Brain microvascular endothelial cell (primary cell): ENCODE measurements at places on chromosomes 6 and 20.

GRCh38 chr6:139536751-139537617, 162.5 kb upstream of the CITED2 start:
- no peak for DNase-seq

DNA sequence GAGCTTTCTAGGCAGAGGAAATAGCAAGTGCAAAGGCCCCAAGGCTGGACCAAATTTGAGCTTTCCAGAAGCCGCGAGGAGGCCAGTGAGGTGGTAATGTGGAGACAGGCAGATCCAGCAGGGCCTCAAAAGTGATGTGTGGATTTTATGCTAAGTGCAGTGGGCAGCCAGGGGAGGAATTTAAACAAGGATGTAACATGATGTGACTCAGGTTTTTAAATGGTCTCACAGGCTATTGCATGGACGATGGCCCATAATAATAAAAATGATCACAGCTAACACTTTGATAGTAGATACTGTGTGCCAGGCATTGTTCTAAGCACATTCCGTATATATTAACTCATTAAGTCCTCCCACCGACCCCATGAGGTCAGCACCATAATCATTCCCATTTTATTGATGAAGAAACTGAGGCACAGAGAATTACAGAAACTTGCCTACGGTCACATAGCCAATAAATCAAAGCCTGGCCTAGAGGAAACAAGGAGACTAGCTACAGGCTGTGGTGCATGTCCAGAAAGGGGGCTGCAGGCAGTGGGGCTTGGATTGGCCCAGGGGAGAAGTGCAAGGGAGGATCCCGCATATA, 18.0 kb upstream of the PREX1 start:
- no peak for DNase-seq

DNA sequence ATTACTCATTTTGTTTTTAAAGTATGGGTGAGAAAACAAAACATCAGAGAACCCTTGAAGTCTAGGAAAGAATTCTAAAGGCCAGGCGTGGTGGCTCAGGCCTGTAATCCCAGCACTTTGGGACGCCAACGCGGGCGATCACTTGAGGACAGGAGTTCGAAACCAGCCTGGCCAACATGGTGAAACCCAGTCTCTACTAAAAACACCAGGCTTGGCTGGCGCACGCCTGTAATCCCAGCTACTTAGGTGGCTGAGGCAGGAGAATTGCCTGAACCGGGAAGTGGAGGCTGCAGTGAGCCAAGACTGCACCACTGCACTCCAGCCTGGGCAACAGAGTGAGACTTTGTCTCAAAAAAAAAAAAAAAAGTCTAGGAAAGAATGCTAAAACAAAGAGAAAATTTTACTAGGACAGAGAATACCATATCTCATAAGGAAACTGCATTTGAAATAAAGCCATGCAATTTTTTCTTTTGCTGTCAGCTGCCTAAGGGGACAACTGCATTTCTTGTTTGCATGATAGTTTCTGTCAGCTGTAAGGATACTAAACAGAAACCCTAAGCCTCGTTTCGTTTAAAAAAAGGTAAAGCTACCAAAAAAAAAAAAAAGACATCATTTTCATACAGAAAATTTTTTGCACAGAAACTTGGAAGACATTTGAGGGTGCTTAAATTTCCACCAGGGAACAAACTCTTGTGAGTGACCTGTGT, 32.1 kb downstream of the SMLR1 start:
- DNase-seq: no peak

DNA sequence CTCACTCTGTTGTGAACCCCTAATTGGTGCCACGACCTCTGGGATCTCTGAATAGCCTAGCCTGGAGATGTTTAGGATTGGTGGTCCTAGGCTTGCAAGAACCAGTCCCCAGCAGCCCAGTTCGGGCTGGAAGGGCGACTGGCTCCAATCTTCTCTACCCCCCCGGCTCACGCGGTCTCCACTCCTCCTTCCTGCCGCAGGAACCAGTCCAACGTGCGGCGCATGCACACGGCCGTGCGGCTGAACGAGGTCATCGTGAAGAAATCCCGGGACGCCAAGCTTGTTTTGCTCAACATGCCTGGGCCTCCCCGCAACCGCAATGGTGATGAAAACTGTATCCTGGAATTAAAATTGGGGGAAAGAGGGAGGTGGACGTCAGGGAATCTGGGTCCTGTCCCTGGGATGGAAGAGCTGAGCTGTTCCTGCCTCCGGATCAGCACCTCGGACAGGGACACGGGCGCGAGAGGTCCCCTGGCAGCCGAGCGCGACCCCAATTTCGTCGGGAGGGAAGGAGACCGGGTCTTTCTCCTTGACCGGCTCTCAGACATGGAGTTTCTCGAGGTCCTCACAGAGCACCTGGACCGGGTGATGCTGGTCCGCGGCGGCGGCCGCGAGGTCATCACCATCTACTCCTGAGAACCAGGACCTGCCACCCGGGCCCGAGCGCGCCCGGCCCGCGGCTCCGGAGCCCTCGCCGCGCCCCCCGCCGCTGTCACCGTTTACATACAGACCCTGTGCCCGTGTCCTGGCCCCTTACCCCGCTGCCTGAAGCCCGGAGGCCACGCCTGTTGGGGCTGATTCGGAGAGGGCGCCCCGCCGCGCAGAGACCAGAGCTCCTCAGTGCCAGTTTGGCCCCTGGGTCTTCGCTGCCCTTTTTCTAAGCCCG, 28.2 kb downstream of the SLC12A5 start:
- no peak for DNase-seq

GRCh38 chr6:52475307-52475706, 55.2 kb downstream of the EFHC1 start:
- no peak for DNase-seq

- no peak for DNase-seq
These were observed 53.6 kb upstream of the NT5E start for GRCh38 chr6:85396159-85396808.

- no peak for DNase-seq
These were observed 174.5 kb upstream of the TAB2 start for GRCh38 chr6:149142924-149143429.

DNA sequence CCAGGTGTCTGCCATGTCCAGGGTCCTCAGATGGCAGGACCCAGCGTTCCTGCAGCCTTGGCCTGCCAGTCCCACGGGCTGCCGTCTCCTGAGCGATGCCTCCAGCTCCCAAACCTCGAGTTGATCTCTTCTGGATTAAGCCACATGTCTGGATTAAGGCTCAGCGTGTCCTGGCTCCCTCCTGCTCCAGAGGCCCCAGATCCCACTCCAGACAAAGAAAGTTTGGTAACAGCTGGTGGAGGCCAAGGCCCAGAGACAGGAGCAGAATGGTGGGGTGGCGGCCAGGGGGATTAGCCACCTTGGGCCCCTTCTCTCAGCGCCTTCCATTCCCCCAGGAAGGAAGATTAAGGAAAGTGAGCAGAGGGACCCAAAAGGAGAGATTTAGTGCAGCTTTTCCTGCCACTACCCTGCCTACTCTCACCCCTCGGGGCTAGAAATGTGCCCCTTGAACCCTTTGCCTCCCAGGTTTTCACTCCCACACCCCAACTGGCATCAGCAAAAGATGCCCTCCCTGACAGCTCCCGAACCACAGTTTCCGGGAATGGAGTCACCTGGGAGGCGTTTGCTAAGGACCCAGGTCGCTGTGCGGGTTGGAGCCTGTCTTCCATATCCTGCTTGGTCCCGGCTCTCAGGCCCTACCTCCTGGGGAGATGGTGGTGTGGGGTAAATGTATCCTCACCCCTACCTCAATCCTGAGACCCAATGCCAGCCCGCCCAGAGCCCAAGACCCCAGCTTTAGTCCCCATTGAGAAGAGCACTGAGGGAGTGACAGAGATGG, 6.9 kb downstream of the SPDEF start:
- no peak for DNase-seq

DNA sequence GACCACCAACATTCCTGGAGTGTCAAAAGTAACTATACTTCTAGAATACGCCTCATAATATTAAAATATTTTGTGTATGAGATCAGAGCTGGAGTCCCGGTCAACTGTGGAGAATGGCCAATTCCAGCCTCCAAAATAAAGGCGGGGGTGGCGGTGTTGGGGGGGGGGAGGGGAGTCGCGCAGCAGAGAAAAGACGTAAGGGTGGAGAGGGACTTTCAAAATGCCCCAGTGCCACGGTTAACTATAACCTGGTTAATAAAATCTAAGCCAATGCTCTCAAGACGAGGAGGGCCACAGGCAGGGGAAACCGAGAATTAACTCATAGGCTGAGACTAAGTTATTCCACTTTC, 1.3 kb downstream of the NUP153 start:
- DNase-seq: peak; percentile 70

GRCh38 chr6:158322724-158323560, 10.7 kb downstream of the TULP4 start:
- DNase-seq: no peak

GRCh38 chr20:52937591-52938100, 34.5 kb upstream of the TSHZ2 start:
- no peak for DNase-seq

DNA sequence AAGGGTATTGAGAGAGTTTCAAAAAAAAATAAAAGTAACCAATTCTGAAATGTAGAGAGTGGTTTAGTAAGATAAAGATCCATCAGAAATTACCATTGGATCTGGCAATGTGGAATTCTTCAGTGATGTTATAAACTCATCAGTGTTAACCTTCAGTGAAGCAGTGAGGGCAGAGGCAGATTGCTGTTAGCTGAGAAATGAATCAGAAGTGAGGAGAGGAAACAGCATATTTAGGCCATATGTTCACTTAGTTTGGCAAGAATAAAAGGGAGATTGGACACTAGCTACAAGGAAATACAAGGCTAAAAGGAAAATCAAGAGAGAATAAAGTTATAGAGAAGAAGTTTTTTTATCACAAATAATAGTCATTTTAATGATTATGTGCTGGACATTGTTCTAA, 9.6 kb downstream of the KCNQ5 start:
- DNase-seq: no peak

GRCh38 chr6:25788305-25788922, 33.9 kb downstream of the SLC17A4 start:
- peak; percentile 38 for DNase-seq

GRCh38 chr6:117684749-117685148, 9.5 kb downstream of the NUS1 start:
- no peak for DNase-seq

GRCh38 chr6:39577446-39578165, 147.6 kb downstream of the KIF6 start:
- no peak for DNase-seq

GRCh38 chr6:107202876-107203468, 87.7 kb upstream of the BEND3 start:
- DNase-seq: no peak

DNA sequence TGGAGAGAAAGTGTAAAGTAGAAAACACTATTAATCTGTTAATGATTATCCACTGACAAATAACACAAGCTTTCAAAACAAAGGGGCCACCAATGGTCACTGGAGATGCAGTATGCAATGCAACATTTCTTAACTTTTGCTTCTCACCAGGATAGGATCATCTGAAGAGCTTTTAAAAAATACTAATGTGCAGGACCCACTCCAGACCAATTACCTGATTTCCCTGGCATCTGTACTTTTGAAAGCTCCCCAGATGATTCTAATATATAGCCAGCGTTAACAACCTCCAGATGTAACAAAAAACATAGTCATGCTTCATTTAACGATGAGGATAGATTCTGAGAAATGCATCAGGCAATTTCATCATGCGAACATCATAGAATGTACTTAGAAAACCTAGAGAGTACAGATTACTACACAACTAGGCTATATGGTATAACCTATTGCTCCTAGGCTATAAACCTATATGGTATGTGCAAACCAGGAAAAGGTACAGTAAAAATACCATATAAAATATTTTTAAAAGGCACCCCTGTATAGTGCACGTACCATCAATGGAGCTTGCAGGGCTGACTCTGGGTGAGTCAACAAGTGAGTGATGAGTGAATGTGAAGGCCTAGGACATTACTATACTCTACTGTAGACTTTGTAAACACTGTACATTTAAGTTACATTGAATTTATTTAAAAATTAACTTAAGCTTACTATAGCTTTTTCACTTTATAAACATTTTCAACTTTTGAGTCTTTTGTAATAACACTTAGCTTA, 69.2 kb downstream of the ATG5 start:
- no peak for DNase-seq

DNA sequence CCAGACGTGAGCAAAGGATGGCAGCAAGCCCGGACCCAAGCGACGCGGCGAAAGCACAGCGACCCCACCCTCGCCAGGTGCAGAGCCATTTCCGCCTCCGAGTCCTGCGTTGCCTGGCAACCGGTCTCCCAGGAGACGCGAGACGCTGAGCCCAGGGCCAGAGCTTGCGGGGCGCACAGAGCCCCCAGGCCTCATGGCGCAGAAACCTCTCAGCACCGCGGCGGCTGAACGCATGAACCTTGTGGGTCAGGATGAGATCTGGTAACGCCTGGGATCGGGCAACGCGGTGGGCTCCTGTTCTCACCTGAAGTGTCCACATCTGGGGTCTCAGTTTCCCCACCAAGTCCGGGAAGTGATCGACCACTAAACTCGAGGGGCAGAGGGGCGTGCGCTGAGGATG, 77.7 kb downstream of the ANKRD60 start:
- no peak for DNase-seq

DNA sequence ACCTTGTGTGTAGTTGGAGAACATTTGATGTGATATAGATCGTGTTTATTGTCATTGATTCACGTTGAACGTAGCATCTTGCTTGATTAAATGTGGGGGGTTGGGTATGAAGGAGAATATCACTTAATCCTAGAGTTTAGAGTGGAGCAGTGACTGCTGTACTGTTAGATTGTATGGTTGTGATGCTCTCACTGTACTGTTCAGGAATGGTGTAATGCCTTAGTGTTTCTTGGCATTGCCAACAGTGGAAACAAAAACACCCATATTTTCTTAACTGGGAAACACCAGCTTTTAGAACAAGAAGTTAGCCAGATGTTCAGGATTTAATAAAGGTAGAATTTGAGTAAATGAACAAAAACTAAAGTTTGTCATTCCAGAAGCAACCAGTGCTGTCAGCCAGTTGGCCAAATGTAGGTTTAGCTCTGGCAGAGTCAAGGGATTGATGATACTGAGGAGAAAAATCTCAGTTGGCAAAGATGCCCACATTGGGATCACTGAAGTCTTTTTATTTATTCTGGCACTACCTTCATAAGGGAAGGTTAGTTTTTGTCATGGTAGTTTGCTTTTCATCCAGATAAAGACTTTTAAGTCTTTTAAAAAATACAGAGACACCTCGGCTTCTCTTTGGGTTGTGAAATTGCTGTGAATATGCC, 129.9 kb downstream of the JARID2 start:
- DNase-seq: no peak

- DNase-seq: no peak
These were observed 1.4 kb upstream of the SNPH start for GRCh38 chr20:1264727-1265126.

GRCh38 chr6:147392917-147393625, 115.4 kb upstream of the SAMD5 start:
- no peak for DNase-seq

DNA sequence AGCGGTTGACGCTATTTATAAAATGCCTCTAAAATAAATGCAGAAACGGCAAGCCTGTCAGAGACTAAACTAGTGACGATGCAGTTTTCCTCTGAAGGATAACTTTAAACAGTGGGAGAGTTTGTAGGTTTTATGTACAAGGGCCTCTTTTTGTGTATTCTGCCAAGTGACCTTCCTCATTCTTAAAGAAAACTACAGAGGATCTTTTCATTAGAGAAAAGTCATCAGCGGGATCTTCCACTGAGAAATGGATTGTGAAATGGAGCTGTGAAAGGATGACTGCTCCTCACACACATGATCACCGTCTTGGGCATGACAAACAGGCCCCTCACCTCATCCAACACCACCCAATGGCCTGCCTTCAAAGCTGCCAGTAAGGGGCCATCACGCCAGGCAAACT, 89.0 kb upstream of the LYRM2 start:
- DNase-seq: no peak

- no peak for DNase-seq
These were observed 110.2 kb downstream of the FAM50B start for GRCh38 chr6:3959385-3959784.
